Stimulated activated CD8-positive, alpha-beta memory T cell treated with anti-CD3 and anti-CD28 coated beads, Interleukin-7, amount 100 ng/mL, for 48 hours (primary cell): ENCODE measurements at places on chromosomes 16 and 17.

- no peak for DNase-seq
These were observed 21.2 kb downstream of the PEMT start for GRCh38 chr17:17570140-17570797.

GRCh38 chr16:66996324-66996982 lies 8.1 kb downstream of the CES4A start:
- no peak for DNase-seq

DNA sequence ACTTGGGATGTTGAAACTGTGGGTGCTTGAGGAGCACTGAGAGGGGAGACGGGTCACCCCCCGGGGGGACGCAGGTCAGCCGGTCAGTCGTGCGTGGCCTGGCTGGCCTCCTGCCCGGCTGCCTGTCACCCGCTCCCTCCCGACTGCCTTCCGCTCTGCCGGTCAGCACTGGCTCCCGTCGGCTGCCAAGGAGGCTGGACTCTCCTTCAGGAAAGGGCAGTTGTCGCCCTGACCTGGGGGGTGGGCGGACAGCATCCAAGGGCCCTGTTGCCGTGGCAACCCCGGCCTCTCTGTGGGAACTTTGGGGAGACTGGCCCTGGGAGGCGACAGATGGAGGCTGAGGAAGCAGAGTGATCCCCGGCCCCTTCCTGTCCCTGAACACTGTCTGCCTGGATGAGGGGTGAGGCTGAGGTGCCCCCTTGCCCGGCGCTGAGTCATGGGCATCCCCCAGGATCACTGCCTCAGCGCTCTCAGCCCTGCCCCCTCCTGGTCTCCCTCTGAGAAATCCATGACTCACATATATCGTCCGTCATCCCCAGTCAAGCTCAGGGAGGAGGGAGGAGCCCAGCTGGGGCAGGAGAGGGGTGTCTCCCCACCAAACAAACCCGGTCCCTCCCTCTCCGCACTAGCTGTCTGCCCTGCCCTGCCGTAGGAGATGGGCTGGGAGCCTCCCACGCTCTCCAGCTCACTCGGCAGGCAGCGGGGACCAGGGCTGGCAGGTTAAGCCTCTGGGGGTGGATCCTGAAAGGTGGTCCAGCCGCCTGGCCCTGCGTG lies at the start of gene ADGRG1:
Gene ADGRG1, plus strand, starts transcription at position 623 of the 774 bp plus-strand sequence. CDS start 21,658 bp downstream, outside the sequence.
- DNase-seq, result peak; percentile 46

GRCh38 chr16:23595246-23595950 lies 718 bp downstream of the NDUFAB1 start:
- no peak for DNase-seq

- no peak for DNase-seq
These were observed 254.4 kb downstream of the PHKB start for GRCh38 chr16:47715442-47716083.

DNA sequence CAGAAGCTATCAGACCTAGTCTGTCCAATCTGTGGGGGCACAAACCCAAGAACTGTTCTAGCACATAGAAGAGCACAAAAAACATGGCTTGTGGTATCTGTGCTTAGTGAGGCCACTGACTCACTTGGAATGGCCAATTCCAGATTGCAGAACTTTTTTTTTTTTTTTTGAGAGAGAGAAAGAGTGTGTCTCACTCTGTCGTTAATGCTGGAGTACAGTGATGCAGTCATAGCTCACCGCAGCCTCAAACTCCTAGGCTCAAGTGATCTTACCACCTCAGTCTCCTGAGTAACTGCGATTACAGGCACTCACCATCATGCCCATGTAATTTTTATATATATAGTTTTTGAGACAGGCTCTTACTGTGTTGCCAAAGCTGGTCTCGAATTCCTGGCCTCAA lies 77.2 kb upstream of the CLEC3A start:
- no peak for DNase-seq

DNA sequence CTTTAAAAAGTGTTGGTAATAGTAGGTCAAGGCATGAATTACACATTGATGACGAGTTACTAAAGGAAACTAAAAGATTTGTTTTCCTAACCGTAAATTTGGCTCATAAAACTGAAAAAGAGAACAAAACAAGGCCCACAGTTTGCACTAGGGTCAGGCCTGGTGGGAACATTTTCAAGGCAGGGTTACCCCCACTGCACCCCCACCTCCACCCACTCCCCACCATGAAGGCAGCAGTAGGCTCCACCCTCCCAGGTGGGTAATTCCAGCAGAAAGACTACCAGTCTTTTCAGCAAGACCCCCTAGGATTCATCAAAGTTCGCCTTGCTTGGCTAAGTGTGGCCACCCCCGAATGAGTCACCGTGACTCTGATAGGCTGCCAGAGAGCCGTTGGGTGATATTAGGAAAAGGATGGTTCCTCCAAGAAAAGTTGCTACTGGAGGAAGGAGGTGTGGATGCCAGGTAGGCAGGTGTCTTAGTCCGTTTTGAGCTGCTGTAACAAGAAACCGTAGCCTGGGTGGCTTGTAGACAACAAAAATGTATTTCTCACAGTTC lies 8.6 kb downstream of the DNAAF1 start:
- no peak for DNase-seq

- no peak for DNase-seq
These were observed 10.9 kb upstream of the ZFHX3 start for GRCh38 chr16:73058616-73059409.

GRCh38 chr16:84836234-84836647 lies 16.5 kb downstream of the CRISPLD2 start:
- no peak for DNase-seq

- no peak for DNase-seq
These were observed 56.7 kb upstream of the NKD1 start for GRCh38 chr16:50491516-50491915.

DNA sequence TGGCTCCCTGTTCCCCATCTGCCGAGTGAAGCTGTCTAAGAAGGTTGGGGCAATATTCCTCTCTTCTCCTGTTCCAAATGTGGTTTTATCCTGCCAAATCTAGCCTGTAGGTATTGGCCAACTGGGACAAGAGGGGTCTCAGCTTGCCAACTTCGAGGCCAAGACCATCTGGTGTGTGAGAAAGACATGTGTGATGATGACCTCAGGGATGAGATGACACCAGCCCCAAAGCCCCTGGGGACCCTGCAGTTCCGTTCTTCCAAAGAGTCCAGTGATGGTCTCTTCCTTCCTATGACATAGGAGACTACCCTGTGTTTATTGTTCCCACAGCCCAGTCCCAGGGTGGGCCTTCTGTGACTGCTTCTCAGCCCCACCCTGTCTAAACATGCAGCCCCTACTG lies 34.8 kb upstream of the ADAMTS18 start:
- no peak for DNase-seq

GRCh38 chr17:40694584-40694983 lies 9.0 kb downstream of the KRT24 start:
- DNase-seq, result no peak

- no peak for DNase-seq
These were observed 10.0 kb downstream of the SOCS1 start for GRCh38 chr16:11245988-11246387.
